ENCODE measurements at places on chromosomes 2 and 18.

DNA sequence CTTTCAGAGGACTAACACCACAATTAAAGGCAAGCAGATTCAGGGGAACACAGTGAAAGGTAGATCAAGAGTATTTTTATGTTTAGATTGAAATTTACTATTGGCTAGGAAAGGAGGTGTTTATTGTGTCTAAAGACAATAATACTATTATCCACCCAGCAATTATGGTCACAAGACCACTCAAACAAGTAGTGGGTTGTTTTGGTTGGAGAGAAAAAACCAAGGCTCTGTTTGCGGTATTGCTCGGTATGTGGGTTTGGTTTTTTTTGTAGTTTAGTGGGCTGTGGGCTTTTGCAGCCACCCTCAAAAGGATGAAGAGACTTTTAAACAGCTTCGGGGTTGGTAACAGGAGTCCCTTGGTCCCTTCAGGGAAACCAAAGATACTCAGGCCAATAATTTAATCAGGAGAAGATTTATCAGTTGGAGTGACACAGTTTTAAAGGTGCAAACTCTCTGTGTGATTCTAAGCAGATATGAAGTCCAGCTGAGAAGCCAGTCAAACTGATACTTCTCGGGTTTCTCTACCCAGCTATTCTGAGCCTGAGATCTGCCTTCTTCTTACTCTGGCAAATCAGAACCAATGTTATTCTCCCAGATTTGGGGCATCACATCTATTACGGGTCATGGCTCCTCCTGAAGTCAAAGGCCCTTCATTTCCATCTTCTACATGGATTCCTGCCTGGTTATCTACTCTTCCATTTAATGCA, 55.3 kb downstream of the DCC start:
- no peak for DNase-seq

DNA sequence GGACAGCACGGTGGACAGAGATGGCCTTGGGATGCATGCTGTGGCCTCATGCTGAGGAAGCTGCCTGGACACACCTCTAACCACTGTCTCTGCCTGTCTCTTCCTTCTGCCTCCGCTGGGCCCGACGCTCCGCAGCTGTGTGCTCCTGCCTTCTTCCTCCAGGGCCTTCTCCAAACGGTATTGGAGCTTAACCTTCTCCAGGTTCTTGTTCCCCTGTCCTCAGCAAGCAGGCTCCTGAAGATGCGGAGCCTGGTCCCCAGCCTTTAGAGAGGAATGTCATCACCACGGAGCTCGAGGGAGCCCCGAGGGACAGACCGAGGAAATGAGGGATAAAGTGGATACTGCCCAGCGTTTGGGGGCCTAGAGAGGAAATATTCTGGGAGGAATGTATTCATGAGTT, 155.1 kb downstream of the DYSF start:
- DNase-seq = peak; percentile 47

- DNase-seq = no peak
Observed at GRCh38 chr2:224260372-224261020, 141.4 kb downstream of the FAM124B start.

GRCh38 chr2:154466226-154466625, 232.3 kb upstream of the KCNJ3 start:
- DNase-seq = no peak

DNA sequence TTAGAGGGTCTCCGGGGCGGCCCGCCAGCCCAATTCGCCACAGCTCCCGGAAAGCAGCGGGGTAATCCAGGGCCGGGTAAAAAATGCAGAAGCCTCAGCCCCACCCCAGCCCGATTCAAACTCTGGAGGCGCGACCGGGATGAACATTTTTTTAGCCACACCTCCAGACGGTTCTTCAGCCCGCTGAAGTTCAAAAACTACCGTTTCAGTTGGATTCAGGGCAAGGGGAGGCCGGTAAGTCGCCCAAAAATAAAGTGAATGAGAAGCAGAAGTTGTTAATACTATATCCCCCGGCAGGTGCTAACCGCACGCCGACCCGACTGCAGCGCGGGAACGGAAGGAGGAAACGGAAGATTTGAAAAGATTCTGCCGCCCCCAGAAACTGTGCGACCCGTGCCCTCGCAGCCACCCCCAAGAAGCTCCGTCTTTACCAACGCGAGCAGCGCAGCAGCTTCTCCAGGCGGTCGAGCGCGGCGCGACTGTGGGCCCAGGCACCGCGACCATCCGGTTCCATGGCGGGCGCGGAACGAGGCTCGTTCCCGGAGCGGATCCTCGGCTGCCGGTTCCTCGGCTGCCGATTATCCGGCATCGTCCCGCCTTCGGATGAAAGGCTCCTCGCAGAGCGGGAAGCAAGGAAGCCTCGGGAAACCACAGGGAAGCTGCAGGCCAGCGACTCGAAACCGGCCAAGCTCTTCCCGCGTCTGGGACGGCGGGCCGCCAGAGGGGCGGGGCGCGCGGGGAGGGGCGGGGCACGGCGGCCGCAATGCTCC, at the start of gene BARD1:
TSS of gene BARD1 (minus strand) at position 703 of the 770 bp plus-strand sequence. CDS start at position 589, 114 bp downstream.
- DNase-seq = peak; percentile 75

GRCh38 chr2:187581125-187581896, 27.1 kb upstream of the TFPI start:
- no peak for DNase-seq

GRCh38 chr2:9076210-9076609, 72.7 kb upstream of the MBOAT2 start:
- no peak for DNase-seq

GRCh38 chr18:3511980-3512379, 62.0 kb downstream of the TGIF1 start:
- DNase-seq = no peak

DNA sequence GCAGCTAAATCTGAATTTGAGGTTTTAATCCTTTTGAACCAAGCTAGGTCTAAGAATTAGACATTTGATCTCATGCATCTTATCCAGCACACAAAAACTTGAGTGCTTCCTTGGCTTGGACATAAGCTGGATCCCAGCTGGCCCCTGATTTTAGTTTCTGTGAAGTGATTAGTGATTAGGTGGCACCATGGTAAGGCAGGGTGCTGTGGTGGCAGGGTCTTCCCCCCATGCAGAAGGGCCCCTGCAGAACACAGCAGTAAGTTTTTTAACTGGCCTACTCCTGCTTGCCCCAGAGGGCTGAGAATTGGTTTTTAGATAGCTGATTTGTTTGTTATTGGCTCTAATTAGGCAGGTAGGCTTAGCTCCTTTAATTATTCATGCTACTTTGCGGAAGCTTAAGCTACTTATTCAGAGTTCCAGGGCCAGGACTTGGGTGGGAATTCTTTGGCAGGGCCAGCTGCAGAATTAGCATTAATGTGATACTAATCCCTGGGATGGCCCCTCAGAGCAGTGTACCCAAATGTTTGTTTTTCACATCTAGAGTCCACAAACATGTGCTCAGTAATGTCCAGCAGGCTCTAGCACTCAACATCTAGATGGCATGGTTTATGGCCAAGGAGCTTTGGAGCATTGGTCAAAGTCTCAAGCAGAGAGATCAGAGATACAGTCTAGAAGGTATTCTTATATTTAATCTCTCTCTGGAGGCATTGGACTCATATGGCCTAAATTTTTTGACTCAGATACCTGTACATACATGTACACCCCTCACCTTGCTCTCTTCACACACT, 99.6 kb downstream of the FMNL2 start:
- DNase-seq = no peak

DNA sequence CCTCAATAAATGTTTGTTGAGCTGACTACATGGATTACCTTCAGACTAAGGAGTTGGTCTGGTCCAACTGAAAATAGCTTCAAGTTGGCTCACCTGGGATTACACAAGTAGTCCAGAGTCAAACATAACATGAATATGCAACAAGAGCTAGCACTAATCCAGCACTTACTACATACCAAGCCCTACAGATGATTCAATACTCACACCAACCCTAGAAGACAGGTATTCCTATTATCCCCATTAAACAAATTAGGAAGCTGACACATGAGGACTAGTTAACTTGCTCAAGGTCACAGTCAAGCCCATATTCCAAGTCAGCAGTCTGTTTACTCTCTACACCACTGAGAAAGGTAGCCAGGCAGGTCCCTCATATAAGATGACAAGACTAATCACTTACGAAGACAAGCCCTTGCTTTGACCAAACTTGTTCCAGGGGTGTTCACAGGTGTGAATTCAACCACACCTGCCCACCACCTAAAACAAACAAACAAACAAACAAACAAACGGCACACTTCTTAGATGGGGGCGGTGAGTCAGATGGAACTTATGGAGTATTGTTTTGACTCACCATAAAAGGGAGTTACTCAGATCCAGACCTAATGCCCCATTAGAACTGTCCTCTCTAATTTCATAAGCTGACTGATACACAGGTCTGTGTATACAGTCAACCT, 29.1 kb downstream of the TMEM131 start:
- DNase-seq = no peak

- no peak for DNase-seq
Observed at GRCh38 chr2:148992448-148992847, 46.1 kb upstream of the LYPD6B start.

DNA sequence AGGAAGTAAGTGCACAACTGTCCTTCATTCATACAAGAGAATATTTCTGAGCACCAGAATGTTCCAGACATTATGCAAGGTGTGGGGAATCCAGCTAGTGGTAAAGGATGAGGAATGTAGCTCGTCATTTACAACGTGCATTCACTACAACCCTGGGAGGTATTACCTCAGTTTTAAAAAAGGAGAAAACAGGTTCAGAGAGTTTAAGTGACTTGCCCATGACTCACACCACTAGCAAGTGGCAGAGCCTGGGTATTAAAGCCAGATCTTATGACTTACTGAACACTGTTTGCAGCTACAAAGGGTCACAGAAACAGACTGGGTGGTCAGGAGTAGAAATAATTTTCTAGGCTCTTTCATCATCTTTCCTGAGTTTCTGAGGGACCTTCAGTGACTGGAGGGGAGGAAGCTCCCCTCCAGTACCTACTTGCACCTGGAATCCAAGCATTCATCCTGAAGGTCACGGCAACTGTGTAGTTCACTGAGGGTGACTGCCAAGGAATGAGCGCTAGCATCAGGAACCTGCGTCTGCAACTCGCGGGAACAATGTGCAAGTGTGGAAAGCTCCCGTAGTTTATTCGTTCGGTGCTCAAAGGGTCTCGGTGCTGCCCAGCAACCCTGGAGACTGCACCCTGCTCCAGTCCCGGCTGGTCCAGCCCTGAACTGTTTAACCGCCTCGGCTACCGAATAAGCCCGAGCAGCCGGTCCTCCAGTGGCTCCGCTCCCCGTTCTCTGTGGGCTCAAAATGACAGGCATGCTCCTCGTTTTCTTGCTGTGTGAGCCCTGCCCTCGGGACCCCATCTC, 647 bp downstream of the CCDC121 start:
- no peak for DNase-seq

GRCh38 chr2:169073211-169073962, 4.0 kb downstream of the DHRS9 start:
- no peak for DNase-seq

DNA sequence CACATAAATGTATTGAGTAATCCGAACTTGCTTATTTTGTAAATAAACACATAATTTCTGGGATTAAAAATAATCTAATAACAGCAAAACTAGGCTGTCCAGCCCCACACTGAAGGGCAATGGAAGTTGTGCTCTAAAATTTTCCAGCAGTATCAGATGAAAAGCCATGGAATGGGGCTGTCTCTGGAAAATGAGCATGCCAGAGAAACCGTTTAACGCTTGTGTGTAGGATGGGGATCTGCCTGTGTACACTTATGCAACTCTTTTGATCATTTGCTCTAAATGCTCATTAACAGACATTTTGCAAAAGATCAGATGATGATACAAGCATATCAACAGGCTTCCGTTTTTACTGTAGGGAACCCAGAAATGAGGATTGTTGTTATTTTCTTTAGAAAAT, 177.6 kb downstream of the SLC8A1 start:
- DNase-seq = no peak

DNA sequence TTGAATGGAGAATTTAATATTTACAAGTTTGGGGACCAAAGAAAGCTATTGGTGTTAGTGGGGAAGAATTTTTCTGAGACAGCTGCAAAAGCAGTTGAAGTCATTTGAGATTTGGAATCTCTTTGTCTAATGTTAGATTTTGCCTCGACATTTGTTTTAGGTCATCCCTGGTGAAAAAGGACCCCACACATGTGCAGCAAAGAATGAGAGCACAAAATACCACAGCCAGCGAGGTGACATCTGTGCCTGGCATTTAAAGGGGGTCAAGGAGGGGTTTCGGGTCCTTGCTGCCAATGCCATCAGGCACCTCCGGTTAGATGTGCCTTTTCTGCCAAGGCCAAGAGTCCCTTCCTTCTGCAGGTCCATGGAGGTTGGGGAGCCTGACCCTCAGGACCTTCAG, 173.3 kb downstream of the TRIB2 start:
- DNase-seq = no peak

GRCh38 chr2:44051593-44052347, 56.0 kb upstream of the LRPPRC start:
- no peak for DNase-seq

GRCh38 chr2:119004602-119005001, 62.6 kb downstream of the MARCO start:
- no peak for DNase-seq

GRCh38 chr2:105739426-105739825, 5.3 kb upstream of the NCK2 start:
- DNase-seq = no peak

- DNase-seq = peak; percentile 77
Observed at GRCh38 chr2:120737340-120738101, 1.9 kb downstream of the GLI2 start.

DNA sequence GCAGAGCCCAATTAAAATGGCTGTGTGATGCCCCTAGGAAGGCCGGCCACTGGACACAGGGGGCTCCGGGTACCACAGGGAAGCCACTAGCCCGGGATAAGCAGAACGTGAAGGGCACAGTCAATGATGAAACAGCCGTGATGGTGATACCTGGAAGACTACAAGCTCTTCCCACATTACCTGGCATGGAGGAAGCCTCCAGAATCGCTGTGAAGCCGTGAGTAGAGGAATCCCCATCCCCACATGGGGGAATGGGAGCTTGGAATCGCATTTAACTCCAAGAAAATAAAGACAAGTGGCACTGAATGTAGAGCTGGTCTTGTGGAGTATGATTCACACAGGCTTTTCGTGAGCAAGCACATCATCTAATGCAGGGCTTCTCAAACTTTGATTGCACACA, 16.1 kb downstream of the GALNT14 start:
- no peak for DNase-seq

- DNase-seq = peak; percentile 22
Observed at GRCh38 chr2:85806358-85807118, 52.7 kb downstream of the ATOH8 start.

DNA sequence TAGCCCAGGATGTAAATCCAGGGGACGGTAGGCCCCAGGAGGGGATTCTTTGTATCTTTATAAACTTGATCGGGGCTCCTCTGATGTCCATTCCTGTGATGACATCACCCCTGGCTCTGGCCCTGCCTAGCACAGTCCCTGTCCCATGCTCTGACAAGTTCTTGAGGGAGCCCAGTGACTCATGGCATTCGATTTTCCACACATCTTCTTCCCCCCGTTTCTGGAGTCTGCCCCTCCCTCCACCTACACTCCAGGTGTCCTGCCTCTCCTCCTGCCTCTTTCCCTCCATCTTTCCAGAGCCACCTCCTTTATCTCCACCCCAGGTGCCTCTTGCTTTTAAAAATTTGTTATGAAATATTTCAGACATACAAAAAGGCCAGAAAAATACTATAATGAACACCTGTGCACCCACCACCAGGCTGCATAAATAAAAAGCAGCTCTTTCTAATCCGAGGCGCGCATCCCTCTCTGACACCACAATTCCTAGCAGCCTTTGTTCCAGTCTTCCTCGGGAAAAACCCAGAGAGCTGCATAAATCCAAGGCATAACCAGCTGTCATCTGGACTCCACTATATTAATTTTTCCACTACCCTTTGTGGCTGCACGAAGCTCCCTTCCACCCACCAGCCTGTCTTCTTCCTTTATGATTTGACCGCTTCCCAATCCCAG, 207.7 kb downstream of the ZBTB7C start:
- DNase-seq = no peak

Data from coronary artery (tissue), 2 donors.